OCI-M1 (cell line): ENCODE measurements at places on chromosomes 6 and 20.

DNA sequence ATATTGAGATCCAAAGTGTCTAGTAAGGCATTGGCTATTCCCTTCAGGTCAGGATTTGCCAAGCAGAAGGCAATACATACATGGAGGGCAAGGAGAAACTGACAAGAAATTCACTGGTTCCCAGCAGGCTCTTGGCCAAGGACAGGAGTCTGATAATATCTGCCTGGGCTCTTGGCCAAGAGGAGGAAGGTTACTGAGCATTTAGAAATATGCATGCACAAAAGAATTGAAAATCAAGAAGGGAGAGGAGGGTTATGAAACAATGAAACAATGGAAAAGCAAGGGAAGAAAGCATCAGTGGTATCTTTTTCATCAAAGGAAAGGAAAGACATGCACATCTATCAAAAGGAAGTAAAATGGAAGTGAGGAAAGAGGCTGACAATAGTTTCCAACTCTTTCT lies 42.4 kb downstream of the ARHGAP18 start:
- DNase-seq, result peak; percentile 87

- peak; percentile 72 for DNase-seq
Measured at GRCh38 chr20:62808211-62808865, 3.7 kb downstream of the OGFR start.

DNA sequence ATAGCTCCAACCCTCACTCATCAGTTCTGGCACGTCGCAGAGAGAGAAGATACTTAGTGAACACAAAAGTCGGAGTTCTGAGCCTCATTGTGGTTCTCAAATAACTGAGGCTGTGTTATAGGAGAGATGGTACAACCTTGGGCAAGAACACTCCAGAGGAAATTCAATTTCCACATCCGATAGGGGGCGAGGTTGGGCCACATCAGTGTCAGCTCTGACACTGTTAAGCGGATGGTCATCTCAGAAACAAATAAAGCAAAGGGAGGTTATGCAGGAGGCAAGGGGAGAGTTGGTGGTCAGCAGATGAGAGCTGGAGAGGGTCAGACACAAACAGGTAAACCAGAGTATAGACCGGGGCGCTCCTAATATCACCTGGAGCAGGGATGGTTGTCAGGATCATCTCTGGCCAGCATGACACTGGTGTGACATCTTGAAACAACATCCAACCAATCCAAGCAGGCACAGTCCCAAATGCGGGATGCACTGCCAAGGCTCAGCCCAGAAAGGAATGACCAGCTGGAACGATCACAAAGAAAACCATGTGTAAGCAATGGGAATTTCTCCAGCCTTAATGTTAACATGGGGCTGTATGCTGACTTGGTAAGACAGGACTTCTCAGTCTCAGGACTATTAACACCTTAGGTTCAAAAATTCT lies 331.8 kb downstream of the HACE1 start:
- DNase-seq, result peak; percentile 88

DNA sequence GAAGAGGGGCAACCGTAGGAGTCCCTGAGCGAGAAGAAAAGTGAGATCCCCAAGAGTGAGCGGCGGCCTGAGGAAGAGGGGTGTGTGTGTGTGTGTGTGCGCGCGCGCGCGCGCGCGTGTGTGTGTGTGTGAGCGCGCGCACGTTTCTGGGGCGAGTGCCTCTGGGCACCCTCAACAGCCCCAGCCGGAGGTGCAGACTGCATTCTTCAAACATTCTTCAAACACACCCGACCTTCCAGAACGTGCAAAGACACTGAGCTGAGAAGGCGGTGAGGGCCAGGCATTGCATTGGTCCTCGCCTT lies 76.2 kb upstream of the FOXP4 start:
- DNase-seq, result no peak

- no peak for DNase-seq
Measured at GRCh38 chr6:125193208-125193607, 39.6 kb downstream of the TPD52L1 start.

DNA sequence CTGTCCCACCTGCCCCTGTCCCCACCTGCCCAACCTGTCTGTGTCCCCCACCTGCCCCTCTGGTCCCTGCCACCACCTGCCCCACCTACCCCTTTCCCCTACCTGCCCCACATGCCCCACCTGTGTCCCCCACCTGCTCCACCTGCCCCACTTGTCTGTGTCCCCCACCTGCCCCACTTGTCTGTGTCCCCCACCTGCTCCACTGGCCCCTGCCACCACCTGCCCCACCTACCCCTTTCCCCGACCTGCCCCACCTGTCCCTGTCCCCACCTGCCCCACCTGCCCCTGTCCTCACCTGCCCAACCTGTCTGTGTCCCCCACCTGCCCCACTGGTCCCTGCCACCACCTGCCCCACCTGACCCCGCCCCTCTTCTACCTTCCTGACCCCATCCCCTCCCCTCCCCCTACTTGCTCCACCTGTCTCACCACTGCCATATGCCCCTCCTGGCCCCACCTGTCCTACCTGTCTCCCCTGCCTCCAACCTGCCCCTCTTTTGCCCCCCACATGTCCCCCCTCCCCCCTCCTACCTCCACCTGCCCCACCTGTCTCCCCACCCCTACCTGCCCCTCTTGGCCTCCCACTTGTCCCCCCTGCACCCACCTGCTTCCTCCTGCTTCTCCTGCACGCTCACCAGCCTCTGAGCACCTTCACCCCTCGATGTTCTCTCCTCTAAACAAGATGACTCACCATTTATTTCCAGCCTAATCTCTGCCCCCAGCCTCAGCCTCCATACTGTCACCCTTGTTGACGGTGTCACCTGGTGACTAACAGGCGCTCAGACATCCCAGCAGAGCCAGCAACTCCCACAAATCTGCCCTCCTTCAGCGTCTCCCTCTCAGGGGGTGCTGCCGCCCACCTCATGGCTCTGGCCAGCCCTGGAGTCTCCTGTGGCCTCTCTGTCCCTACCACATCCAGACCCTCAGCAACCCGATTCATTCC lies 5.6 kb upstream of the MYT1 start:
- no peak for DNase-seq

DNA sequence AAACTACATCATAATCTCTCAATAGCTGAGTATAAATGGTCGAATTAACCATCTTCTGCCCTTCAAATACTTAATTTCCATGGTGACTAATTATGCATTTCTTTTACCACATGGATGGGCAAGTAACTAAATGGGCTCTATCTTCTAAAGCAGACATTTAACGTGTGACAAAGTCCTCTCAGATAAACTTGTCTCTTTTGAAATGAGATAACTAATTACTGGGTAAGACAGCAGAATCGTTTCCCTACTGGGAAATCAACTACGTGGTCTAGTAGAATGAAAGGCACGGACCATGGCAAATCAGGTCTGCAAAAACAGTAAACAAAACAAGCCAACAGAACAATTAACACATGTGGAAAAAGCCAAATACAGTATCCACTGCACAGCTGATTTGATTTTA lies 137.7 kb downstream of the BACH2 start:
- DNase-seq, result peak; percentile 87

GRCh38 chr6:127520066-127520465 lies 931 bp upstream of the MTCL3 start:
- peak; percentile 18 for DNase-seq

DNA sequence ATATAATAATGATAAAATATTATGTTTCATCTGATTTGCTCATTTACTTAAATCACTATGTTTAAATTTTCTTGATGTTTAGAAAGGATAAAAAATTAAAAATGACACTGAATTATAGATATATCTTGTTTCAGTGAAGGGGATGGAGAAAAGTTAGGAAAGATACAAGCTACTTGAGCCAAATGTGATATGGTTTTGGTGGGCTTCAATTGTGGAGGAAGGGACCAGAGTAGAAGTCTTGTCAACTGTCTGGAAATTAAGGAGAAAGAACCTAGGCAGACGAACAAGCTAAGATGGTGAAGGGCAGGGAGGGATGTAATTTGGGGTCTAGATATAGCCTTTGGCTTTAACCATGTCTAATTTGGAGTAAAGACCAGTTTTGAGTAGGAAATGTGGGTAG lies 186.4 kb upstream of the MMS22L start:
- DNase-seq, result no peak

GRCh38 chr6:38773338-38773737 lies 58.2 kb downstream of the DNAH8 start:
- DNase-seq, result peak; percentile 58

GRCh38 chr6:16533721-16534136 lies 227.5 kb downstream of the ATXN1 start:
- no peak for DNase-seq
